ENCODE measurements at places on chromosomes 5 and 9.

DNA sequence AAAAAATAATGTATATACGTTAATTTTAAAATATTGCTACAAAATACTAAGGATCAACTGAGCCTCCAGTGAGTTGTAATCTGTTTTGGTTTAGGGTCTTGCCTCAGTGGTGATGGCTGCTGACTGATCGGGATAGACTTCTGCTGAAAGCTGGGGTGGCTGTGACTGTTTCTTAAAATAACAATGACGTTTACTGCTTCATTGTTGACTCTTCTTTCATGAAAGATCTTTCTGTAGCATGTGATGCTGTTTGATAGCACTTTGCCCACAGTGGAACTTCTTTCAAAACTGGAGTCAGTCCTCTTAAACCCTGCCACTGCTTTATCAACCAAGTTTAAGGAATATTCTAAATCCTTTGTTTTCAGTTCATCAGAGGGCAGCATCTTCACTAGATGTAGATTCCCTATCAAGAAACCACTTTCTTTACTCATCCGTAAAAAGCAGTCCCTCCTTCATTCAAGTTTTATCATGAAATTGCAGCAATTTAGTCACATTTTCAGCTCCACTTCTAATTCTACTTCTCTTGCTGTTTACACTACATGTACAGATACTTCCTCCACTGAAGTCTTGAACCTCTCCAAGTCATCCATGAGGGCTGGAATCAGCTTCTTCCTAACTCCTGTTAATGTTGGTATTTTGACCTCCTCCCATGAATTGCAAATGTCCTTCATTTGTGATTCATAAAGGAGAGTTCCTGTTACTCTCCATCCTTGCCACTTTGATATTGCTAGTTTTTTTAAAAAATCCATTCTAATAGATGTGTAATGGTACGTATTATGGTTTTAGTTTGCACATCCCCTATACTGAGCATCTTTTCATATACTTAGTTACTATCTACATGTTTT lies 41.5 kb upstream of the PTPDC1 start:
- DNase-seq = no peak

- DNase-seq = no peak
Observed at GRCh38 chr9:114225561-114226212, 70.3 kb downstream of the COL27A1 start.

- no peak for DNase-seq
Observed at GRCh38 chr9:86454701-86455615, 100.7 kb upstream of the TUT7 start.

DNA sequence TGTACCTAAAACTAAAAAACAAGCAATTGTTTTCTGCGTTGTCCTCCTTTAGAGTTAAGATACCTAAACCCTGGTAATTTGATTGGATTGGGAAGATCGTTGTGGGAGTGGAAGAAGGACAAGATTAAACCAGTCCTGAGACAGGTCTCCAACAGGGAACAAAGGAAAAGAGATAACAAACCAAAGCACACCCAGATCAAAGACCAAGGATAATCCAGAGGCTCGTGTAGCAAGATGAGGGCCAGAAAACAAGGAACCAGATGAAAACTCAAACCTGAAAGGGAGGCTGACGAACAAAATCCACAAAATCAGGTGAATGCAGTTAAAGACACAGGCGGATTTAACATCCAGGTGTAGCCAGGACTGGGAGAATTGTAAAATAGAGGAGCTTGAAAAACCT lies 618.1 kb downstream of the SLCO4C1 start:
- no peak for DNase-seq

DNA sequence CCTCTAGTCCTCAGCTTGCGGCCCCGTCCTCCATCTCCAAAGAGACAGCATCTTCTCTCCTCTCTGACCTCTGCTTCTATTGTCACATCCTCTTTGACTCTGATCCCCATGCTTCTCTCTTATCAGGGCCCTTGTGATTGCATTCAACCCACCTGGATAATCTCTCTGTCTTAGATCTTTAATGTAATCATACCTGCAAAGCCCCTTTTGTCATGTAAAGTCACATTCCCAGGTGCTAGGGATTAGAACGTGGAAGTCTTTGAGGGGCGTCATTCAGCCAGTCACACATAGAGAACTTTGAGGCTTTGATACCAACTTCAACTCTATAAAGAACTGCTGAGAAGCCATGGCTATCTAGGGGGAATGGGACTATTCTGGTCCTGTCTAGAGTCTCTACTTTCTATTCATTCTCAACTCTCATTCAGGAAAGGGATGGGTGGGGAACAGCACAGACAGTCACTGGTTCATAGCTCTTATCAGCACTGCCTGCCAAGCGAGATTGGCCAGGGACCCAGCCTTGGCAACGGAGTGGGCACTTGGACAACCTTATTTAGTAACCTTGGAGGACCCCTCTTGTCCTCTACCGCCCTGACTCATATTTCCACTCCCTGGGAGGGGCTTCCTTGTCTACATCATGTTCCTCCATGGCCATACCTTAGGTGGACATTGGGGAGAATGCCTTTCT lies 29.0 kb downstream of the TAS2R1 start:
- no peak for DNase-seq

DNA sequence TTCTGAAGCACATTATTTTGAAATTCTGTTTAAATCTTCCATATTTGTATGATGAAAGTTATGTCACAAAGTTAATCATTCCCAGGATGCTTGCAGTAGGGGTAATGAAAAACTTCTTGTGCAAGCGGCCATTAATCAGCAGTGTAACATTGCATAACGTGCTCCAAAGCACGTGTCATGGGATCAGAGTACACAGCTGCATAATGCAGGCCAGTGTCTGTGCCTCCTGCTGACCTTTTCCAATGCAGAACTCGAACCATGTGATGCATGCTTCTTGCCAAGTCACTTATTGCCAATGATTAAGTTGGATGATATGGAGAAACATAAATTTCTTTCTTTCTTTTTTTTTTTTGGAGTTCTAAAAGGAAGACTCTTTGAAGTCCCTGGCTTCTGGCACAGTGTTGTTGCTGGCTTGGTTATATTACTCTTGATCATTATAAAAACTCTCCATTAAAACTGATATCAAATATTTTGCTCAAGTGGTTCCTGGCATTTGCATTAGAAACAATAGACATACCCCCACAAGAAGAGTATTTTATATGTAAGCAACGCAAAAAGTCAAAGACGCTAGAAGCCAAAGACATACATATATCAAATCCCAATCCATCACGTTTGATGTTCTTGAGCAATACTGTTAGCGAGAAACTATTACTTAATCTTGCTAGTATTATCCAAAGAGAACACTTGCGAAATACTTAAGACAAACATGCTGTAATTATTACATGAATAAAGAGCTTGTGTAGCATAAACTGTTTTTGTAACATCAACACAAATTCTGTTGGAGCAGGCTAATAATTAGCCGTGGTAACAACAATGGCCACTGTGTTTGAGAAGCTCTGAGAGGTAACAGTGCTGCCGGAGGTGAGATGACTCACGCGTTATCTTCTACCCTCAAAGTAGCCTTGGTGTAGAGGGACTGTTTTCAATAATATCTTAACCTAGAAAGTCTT lies 164.2 kb downstream of the AUH start:
- DNase-seq = no peak

DNA sequence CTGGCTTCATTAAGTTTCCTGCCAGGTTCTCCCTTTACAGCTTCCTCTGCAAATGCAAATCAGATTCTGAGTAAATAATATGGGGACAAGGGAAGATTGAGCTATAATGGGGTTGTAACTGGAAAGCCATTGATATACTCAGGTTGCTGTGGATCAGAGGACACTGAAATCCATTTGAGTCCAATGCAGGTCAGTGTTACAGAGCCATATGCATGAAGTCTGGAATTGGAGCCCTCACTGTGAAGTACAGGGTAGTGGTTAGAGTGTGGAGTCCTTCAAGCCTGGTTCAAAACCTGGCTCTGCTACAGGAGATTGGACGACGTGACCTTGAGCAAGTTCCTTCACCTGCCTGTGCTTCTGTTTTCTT lies 48.7 kb downstream of the TIMD4 start:
- DNase-seq = no peak

DNA sequence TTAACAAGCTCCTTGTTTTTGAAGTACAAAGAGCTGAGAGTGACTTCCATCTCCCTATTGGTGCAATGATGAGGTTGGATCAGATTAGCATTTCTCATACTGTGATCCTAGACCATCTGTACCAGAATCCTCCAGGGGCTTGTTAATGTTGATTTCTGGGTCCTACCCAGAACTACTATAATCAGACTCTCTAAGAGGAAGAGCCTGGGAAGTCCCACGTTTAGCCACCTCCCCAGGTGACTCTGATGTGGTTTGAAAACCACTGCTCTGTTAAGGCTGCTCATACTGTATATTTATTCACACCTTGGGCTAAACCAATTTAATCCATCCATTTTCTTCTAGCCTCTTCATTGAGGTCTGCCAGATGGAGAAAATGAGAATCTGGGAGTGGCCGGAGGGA lies 49.6 kb upstream of the SMIM32 start:
- no peak for DNase-seq

DNA sequence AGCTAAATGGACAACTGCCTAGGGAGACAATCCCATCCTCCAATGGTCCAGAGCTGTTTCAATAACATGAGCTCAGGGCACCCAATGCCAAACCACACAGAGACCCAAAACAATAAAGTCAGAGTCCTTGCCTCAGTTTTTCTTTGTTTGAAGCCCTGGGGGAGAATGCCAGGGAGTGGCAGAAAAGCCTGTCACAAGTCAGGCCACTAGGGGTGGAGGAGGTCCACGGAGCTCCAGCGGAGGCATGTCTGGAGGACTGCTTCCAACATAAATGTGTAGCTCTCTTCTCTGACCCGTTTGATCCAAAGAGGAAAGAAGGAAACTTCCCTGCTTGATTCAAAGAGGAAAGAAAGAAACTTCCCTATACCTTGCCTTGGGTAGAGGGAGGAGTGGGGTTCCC lies 175.3 kb downstream of the HSPA4 start:
- no peak for DNase-seq
